Urothelium cell line (cell line): ENCODE measurements at places on chromosomes 7 and 10.

DNA sequence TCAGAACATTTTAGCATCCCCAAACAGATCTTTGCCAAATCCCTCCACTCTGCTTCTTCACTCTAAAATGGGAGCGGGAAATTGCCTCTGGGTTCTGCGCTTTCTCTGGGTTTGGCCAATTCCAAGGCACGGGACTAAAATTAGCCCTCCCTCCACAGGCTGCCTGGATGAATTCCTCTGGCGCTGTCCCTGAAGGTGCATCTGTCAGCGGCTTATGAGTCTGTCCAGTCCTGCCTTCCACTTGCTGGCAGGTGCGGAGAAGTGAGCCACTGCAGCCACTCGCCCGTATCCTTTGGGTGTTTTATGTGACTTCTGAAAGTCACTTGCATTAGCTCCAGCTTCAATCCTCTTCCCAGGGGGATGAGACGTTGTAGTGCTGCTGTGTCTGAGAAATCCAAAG is 121.6 kb downstream of the SH2D4B start:
- DNase-seq = no peak

GRCh38 chr10:16195178-16195769 is 241.5 kb upstream of the PTER start:
- peak; percentile 27 for DNase-seq

GRCh38 chr10:127300868-127301321 is 104.5 kb upstream of the INSYN2A start:
- DNase-seq = no peak

DNA sequence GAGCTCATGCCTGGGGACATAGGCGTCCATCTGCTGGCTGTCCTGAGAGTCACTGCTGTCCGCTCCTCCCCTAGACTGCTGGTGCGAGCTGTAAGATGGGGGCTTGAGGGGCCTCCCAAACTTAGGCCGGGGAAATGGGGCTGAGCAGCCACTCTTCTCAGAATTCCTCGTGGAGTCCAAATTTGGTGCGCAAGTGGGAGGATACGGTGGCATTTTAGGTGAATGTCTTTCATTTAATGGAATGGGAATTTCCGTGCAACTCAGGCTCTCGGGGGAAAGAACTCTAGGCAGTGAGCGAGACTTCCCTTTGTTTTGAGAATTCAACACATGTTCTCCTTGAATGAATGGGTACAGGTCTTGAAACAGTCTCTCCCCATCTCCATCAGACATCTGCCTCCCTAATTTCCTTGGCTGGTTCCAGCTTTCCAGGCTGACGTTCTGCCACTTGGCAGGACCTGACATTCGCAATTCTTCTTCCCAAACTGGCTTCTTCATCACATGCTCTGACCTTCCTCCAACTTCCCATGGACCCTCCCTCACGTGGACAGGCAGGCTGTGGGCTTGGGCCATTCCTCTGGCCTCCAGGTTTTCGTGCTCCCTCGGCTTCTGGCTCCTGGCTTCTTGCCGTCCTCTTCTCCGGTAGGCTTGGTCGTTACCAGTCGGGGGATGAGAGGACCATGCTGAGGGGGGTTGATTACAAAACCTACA is 30.1 kb downstream of the JCAD start:
- DNase-seq = no peak

GRCh38 chr10:72227826-72228225 is 11.8 kb upstream of the ASCC1 start:
- DNase-seq = no peak

DNA sequence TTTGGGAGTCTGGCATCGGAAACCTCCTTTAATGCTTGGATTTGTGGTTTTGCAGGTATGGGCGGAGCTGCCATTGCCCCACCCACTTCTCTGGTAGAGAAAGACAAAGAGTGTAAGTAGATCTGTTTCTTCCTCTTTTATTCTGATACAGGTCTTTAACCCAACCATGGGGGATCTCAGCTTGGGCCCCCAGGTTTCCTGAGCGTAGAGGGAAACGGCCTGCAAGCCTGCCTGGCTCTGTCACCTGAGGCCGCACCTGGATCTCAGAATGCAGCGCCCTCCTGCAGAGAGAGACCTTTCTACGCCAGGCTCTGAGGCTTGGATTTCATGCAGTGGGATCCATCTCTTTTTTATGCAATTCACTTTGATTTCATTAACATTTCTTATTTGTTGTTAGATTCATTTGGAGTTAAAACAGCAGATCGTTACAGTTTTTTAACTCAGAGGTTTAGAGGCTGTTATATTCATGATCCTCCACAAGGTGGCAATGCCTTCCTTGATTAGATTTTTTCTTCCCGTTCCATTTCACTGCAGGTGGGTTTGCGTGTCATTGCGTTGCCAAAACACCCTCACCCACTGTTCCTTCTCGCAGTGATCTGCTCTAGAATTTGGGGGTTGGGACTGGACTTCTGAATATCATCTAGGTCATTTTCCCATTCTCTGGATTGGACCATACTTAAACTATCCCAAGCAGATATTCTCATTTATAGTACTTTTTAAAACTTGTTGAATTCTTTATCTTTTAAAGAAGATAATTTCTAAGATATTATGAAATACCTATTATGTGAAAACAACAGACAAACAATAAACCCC is 20.0 kb downstream of the RBM17 start:
- peak; percentile 40 for DNase-seq

DNA sequence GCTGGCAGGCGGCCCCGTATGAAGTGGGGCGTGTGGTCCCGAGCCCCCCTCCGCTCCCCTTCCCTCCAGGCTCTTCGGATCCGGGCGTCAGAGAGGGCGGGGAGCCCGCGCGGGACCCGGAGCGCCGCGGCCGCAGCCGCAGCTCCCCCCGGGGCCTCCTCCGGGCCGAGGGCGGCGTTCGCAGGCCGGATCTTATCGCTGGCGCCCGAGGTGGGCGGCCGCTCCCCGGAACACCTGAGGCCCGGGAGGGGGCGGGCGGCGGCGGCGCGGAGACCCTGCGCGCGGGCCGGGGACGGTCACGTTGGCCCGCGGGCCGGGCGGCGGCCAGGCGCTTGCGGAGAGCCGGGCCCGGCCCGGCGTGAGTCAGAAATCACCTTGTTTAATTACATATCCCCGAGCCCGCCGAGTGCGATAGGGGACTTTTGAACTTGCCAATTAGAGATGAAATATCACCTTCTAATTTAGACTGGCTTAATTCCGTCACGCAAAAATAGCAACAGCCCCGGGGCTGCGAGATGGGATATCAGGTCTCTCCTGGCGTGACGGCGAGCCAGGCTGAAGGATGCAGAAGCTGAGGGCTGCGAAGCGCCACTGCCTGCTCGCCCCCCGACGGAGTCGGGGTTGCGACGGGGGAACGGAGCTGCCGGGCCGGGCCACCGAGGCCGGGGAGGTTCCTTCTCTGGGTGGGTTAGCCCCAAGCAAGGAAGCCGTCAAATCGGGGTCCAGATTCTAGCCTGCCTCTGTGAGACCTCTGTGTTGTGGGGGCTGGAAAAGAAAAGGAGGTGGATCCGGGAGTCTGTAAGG is 43.4 kb downstream of the LDB3 start:
- DNase-seq = peak; percentile 67

- no peak for DNase-seq
Measured at GRCh38 chr10:70617798-70618568, 15.4 kb upstream of the PRF1 start.

GRCh38 chr10:7302392-7302906 is 108.4 kb downstream of the SFMBT2 start:
- peak; percentile 46 for DNase-seq

- no peak for DNase-seq
Measured at GRCh38 chr7:132433301-132433700, 143.0 kb downstream of the PLXNA4 start.

GRCh38 chr10:122373721-122374120 is 787 bp upstream of the PLEKHA1 start:
- no peak for DNase-seq

- DNase-seq = no peak
Measured at GRCh38 chr10:97573021-97573420, 442 bp downstream of the ANKRD2 start.

- DNase-seq = no peak
Measured at GRCh38 chr7:41058986-41059741, 643.7 kb downstream of the INHBA start.

DNA sequence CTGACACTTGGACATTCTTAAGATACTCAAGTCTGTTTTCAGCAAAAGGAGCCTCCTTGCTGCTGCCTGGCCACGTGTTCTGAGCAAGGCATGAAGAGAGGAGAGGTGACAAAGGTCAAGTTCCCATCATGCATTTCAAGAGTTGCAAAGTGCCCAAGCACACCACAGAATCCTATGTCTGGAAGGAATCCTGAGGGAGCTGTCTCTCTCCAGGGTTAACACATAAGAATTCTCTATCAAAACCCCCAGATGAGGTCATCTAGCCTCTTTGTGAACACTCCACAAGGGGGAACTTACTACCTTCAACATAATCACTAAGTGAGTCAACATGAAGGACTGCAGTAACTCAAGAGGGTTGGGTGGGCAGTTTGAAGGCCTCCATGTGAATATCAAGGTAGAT is 155.5 kb downstream of the RNF216 start:
- DNase-seq = peak; percentile 68

- no peak for DNase-seq
Measured at GRCh38 chr7:158085741-158086695, 501.6 kb downstream of the PTPRN2 start.

- DNase-seq = peak; percentile 46
Measured at GRCh38 chr7:46257761-46258448, 336.8 kb upstream of the IGFBP3 start.

- no peak for DNase-seq
Measured at GRCh38 chr10:44928462-44928861, 17.3 kb downstream of the TMEM72 start.

- no peak for DNase-seq
Measured at GRCh38 chr10:112779025-112779770, 170.8 kb upstream of the TCF7L2 start.

DNA sequence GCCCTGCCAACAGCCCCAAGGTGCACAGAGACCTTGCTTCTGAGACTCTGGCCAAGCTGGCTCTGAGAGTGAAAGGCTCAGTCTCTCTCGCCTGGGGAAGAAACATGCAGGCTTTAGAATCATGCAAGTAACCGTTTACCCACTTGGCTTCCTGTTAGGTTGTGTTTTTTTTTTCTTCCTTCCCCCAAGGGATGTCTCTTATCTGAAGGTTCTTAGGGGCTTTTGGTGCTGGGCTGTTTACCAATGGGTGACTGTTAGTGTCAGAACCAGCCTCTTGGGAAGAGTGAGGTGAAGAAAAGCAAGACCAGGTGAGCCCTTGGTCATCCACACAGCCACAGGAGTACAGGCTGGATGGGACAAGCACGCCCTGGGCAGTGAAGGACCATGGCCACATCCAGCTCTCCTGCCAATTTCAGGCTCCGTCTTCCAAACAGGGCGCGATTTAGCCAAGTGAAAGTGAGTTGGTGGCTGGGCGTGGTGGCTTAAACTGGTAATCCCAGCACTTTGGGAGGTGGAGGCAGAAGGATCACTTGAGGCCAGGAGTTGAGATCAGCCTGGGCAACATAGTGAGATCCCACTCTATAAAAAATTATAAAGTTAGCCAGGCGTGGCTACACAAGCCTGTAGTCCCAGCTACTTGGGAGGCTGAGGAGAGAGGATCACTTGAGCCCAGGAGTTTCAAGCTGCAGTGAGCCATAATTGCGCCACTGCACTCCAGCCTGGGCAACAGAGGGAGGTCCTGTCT is 76.3 kb upstream of the CUX1 start:
- DNase-seq = no peak

- peak; percentile 9 for DNase-seq
Measured at GRCh38 chr10:27369880-27370279, 129.3 kb upstream of the ACBD5 start.

DNA sequence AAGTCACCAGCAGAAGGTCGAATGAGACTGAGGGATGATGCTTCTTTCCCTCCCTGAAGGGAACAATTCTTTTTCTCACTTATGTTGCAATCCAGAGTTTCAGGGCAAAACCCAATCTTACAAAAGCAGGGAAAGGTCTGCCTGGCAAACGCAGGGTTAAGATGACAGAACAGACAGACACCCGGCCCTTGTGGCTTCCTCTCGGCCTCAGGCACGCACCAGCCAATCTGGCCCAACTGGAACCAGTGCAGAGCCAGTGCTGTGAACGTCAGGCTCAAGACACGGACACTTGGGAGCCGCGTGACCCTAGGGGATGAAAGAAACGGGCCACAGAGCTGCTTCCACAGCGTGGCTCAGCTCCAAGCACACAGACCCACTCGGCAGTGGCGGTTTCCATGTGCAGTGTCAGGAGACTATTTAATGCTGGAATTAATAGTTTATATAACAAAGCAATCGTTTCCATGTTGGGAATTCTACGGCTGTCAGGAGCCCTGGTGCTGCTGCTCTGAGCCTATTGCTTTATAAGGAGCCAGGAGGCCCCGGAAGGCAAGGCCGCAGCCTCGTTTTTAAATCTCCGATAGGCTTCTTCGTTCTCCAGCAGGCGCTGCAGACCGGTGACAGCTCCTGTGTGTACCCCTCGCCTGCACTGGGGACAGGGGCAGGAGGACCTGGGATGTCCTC is 198.4 kb downstream of the DIP2C start:
- DNase-seq = no peak

DNA sequence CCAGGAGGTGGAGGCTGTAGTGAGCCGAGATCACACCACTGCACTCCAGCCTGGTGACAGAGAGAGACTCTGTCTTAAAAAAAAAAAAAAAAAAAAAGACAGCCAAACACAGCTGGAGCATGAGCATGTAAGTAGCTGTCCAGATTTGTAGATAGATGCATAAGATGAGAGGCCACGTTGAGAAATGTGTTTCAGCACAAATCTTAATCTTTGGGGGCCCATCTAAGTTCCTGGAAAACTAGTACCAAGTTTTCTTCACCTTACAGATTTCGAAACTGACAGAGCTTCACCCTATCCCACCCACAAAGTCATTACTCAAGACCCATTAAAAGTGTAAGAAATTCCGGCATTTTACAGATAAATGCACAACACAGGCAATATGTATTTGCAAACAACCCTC is 208.2 kb downstream of the PARD3 start:
- DNase-seq = no peak

- no peak for DNase-seq
Measured at GRCh38 chr7:151513133-151513532, 6.6 kb downstream of the RHEB start.

- no peak for DNase-seq
Measured at GRCh38 chr7:140019606-140020005, 43.1 kb downstream of the PARP12 start.

DNA sequence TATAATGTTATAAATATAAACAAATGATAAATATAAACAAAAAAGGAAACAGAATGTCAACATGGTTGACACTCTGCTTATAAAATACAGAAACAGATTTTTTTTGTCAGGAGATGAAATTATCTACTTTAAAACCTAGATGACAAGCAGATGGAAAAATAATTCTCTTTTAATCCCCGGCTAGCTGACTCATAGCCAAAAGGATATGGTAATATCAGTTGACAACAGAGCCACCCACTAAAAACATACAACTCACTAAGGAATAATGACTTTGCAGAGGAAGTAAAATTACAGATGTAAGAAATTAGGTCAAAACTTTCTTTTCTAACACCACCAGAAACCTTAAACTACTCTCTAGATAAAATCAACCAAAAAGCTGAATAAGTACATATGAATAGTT is 131.1 kb upstream of the ABCB5 start:
- no peak for DNase-seq

GRCh38 chr7:124879103-124879502 is 50.5 kb downstream of the POT1 start:
- DNase-seq = no peak
